ENCODE measurements at places on chromosomes 5 and 9.

- DNase-seq: no peak
Observed at GRCh38 chr5:34804913-34805312, 34.1 kb upstream of the TTC23L start.

GRCh38 chr5:51664491-51665250, 281.4 kb downstream of the ISL1 start:
- no peak for DNase-seq

- no peak for DNase-seq
Observed at GRCh38 chr9:15149450-15149849, 157.6 kb downstream of the TTC39B start.

DNA sequence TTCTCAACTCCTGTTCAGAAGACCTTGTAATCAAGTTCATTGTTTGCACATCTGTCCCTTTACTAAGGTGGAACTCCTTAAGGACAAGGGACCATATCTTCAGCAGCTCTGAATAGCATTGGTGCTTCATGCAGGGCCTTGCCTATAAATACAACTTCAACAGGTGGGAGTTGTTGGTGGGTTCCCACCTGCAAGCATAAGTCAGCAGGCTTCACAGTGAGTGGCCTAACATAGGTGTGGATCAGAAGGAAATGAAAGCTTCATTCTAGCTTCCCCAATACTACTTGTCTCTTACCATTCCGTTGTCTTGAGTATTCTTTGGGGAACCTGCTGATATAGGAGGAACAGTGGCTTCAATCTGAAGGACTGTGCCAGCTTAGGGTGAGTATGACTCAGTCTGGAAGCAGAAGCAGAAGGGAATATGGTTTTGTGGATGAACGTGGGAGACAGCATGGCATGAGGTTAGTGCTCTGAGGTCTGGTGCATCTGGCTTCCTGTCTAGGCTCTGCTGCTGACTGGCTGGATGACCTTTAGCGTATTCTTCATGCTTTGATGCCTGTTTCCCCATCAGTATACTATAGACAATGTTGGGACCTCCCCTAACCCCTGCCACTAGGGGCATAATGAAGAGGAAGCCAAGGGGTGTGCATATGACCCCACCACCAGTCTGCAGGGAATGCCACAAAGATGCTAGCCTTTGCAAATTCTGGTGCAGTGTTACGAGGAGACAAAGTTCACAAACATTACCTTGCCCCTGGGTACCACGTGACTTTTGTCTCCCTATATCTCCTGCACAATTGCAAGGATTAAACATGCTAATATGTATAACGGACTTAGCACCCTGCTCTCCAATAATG, 192.3 kb downstream of the PALM2AKAP2 start:
- DNase-seq: no peak

DNA sequence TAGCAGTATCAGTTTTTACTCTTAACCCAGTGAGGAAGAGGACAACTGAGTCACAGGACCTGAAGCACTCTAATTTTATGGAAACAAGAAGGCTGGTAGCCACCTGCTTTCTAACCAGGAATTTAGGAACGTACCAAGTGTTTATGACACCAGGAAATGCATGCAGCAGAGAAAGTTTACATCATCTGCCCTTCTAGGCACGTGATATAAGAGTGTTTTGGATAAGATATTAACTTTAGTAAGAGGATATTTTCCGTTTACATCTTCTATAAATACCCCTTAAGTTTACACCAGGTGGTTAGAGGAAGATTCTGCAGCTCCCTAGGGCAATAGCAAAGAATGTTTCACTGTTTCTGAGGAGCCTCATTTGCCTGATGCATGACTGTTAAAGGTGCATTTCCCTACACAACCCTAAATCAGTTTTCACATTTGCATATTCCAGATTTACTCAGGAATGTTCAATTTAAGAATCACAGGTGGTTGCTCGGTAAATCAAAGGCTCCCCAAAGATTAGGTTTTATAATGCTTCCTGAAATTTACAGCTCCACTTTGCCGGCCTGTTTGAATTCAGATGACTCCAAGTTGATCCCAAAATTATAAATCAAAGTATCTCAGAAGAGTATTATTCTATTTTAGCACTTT, 1.8 kb downstream of the TSC1 start:
- no peak for DNase-seq

DNA sequence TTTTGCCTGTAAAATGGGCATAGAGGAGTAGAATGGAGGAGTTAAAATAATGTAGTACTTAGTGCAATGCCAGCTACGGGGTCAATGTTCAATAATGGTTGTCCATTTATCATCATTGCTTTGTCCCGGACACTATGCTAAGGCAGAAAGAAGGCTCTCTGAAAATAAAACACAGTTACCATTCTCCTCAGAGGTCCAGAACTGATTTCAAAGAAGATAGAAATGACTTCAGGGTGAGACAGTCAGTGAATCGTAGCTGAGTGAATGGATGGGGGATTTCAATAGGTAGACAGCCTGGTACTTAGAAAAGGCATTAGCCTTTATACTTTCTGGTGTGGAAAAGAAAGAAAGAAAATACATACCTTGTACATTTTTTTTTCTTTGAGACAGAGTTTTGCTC, 1.2 kb upstream of the AK3 start:
- DNase-seq: no peak

GRCh38 chr9:84869091-84869490, 199.6 kb downstream of the NTRK2 start:
- DNase-seq: no peak

DNA sequence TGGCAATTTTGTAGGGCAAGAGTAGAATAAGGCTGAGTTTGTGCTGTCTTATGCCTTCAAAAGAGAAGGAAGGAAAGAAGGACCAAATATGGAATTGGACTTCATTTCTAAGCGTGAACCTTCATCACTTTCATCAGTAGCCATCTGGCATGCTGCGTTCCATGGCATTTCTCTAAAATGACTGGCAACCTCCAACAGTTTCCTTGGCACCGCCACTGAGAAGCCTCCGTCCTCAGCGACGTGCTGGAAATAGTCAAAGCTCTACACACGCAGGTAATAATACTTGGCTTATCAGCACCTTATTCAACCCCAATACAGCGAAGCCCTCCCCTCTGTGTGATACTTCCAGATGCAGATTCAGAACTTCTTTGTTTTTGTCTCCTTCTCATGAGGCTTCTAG, 169.7 kb upstream of the CD180 start:
- DNase-seq: no peak

- no peak for DNase-seq
Observed at GRCh38 chr5:128844354-128844923, 120.8 kb upstream of the SLC27A6 start.

DNA sequence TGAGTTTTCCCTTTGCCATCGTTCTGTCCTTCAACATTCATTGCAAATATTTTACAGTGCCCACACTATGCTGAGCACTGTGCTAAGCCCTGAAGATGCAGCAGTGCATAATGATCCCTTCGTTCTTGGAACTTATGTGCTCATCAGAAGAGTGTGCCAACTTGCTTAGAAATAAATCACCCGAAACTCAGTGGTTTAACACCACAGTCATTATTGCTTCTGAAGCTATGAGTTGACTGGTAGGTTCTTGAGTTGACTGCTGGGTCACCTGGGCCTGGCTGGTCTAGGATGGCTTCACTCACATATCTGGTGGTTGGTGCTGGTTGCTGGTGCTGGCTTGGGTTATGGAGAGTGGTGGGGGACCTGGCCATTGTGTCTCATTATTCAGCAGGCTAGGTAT, 20.9 kb downstream of the PCSK5 start:
- peak; percentile 44 for DNase-seq

- no peak for DNase-seq
Observed at GRCh38 chr9:136565715-136566552, 20.1 kb upstream of the NOTCH1 start.

- DNase-seq: no peak
Observed at GRCh38 chr9:9612270-9612669, 1000.5 kb downstream of the PTPRD start.

All from activated CD4-positive, alpha-beta T cell treated with anti-CD3 and anti-CD28 coated beads, Interleukin-2, amount 50 U/mL, for 48 hours (primary cell).